T-helper 2 cell (primary cell): ENCODE measurements at places on chromosomes 1 and 21.

DNA sequence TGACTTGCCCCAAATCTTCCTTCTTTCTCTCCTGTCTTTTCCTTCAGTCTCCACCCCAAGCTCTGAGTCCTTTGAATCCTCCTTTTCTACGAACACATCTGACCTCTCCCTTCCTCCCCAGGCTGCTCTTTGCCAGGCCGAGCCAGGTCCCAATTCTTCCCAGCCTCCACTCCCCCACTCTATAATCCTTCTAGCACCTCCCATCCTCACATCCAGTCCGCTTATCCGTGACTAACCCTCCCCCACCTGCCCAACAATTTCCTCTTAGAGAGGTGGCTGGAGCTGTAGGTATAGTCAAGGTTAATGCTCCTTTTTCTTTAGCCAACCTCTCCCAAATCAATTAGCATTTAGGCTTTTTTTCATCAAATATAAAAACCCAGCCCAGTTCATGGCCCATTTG lies 9.5 kb upstream of the HPDL start:
- no peak for DNase-seq

DNA sequence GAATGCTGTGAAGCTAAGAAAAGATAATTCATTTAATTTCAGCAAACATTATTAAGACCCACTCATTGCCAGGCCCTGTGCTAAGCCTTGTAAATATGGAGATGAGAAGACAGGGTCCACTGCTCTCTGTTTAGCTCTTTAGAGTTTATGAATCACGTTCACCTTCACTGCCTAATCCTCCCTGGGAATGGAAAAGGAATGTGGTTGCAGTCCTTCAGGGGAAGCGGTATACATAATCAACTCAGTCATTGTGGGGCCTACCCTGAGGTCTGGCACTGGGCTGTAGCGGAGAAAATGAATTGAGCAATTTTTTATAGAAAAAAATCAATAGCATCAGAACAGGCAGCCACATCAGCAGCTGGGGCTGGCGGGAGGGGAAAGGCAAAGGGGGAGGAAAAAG lies 412.1 kb upstream of the NFIA start:
- no peak for DNase-seq

GRCh38 chr1:41739061-41739955 lies 179.4 kb downstream of the HIVEP3 start:
- peak; percentile 29 for DNase-seq

DNA sequence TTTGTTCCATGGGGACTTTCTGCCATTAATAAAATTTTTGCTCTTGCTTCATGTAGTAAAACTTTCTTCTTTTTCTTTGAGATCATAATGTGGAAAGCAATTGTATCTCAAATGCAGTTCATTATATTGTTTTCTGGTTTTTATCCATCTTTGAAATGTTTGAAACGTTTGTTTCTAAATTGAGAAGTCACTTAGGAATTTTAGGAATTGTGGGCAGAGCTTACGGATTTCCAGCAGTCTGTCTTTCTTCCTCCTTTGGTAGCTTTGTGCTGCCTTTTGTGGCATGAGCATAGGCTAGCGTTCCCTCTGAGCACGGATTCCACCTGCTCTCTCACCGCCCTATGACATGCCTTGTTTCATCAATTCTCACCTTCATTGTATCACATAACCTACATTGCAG lies 2.9 kb upstream of the ST6GALNAC5 start:
- no peak for DNase-seq

GRCh38 chr1:29122682-29123052 lies 1.0 kb downstream of the TMEM200B start:
- DNase-seq: no peak

DNA sequence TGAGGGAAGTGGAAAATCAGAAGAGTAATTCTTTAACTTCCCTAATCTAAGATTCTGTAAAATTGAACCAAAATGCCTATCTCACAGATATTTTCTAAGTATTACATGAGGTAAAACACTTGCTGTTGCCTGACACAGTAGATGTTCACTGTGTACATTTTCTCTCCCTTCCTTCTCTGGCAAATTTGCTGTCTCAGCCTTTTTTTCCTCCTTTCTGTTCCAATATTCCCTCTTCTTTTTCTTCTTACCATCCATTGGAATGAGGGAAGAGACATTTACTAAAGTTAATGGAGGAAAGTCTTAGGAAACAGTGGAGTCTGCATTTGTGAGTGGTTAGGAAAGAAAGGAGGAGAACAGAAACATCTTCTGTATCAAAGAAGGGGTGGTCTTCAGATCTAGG lies 239.9 kb downstream of the ZP4 start:
- no peak for DNase-seq

GRCh38 chr1:117058810-117059209 lies 1.3 kb upstream of the TTF2 start:
- DNase-seq: no peak

- no peak for DNase-seq
These were observed 229.5 kb downstream of the DPYD start for GRCh38 chr1:97691325-97691724.

- DNase-seq: no peak
These were observed 7.3 kb upstream of the FUCA1 start for GRCh38 chr1:23875382-23875781.

DNA sequence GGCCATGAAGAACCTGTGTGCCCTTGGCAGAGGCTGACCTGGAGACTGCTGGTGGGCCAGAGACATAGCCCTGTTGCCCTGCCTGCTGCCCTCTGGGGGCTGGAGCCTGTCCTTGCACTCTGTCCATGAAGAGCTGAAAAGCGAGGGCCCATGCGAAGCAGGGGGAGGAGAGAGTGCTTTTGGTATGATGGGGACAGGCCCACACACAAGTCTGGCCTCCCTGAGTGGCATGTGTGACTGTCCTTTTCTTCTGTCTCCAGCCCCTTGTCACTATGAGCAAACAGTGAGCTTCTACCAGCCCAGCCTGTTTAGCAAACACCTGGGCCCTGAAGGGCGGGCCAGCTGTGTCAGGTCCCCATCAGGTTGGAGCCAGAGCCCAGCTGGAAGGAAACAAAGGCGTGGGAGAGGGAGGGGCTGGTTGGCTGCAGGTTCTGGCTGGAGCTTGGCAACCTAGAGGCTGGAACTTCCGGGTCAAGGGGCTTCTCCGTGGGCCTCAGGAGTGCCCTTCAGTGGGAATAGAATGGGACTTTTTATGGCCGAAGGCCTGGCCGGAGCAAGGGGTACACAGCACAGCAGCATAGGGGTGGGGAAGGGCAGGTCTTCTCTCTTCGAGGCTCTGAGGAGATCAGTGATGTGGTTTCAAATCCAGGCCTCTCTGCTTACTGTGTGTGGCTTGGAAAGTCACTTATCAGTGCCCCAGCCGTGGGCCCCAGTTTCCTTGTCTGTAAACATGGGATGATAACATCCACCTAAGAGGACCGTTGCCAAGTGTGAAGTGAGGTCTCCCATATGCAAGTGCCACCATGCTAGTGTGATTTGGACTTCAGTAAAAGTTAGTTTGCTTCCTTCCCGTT lies 14.3 kb downstream of the QSOX1 start:
- no peak for DNase-seq

DNA sequence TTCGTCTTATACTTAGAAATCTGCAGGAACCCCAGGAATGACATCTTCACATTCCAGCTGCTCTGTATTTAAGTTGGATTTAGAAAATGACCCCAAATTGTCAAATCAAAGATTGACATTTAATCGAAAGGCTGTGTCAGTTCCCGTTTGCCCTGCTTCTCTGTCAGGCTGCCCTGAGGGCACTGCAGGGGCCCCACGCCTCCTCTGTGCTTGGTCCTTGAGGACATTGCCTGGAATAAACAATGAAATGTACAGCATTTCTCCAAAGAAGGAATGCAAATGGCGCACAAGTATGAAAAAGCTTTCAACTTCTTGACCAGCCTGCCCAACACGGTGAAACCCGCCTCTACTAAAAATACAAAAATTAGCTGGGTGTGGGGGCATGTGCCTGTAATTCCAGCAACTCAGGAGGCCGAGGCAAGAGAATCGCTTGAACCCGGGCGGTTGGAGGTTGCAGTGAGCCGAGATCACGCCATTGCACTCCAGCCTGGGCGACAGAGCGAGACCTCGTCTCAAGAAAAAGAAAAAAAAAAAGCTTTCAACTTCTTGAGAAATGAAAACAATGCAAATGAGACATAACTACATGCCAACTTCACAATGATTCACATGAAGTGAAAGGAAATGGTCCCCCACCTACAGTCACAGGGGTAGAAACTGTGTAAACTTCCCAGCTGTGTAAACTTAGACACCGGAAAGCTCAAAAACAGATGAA lies 3.0 kb downstream of the TMPRSS3 start:
- no peak for DNase-seq

DNA sequence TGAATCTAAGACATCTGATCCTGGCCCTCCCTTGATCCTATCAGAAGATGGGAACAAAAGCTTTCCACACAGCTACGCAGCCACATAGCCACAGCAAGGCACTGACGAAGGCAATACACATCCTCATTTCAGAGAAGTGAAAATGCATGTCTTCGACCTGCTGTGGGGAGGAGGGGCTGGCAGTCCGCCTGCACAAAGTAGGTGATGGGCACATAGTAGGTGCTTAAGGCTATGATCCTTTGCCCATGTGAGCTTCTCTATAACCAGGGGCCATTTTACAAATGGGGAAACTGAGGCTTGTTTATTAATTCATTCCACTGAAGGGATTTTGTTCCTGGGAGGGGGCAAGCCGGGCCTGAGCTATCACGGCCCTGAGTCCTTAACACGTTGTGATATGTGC lies 94.2 kb downstream of the PAX7 start:
- DNase-seq: no peak

DNA sequence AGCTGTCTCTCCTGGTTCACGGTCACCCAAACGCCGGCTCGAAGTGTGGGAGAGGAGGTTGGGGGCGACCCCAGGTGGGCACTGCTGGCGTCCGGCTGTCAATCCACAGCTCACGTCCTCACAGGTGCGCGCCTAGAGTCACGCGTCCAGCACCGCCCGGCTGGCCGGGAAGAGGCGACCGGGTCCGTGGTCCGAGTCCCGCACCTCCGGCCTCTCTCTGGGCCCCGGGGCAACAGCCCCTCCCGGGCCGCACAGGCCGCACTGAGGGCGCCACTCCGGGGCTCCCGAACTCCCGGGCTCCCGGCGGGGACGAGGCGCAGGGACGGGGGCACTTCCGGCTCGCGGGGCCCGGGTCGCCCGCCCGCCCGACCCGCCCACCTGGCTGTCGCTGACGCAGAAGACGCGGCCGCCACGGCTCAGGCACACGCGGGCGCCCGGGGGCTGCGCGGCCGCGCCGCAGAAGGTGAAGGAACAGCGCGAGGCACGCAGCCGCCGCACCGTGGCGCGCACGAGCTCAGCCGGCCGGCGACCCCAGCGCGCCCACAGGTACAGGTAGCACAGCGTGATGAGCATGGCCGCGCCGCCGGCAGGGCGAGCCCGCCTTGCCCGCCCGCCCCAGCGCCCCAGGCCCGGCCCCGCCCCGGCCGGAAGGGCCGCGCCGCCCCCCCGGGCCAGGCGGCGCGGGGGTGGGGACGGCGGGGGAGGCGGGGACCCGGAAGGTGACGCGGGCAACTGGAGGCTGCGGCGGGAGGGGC lies at the start of gene HLCS:
TSS of gene HLCS (minus strand) at position 604 of the 755 bp plus-strand sequence. CDS start at position 573, 31 bp downstream.
- peak; percentile 72 for DNase-seq

GRCh38 chr1:212070720-212071302 lies 35.3 kb downstream of the DTL start:
- no peak for DNase-seq

DNA sequence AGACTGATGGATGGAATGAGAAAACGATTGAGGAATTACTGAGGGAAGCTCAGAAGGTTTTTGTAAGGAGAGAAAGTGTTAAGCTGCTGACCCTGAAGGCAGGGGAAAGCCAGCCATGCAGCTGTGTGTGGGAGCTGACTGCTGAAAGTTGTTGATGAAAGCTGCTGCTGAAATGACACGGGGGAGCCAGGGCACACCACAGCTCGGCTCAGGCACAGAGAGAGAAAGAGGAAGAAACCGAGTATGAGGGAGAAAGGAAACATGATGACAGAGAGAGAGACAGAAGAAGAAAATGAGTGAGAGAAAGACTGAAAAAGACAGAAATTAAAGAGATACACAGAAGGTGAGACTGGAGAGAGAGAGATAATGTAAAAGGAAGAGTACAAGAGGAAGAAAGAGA lies 115.5 kb downstream of the LRRC53 start:
- no peak for DNase-seq

GRCh38 chr21:40512590-40512989 lies 334.4 kb downstream of the DSCAM start:
- no peak for DNase-seq

GRCh38 chr21:28636752-28637691 lies 355.7 kb downstream of the LTN1 start:
- DNase-seq: no peak

GRCh38 chr1:31822766-31823165 lies 6.9 kb upstream of the SPOCD1 start:
- no peak for DNase-seq

GRCh38 chr1:55235722-55236121 lies 20.6 kb upstream of the USP24 start:
- DNase-seq: no peak

- DNase-seq: no peak
These were observed 14.8 kb downstream of the FAM163A start for GRCh38 chr1:179757933-179758332.

DNA sequence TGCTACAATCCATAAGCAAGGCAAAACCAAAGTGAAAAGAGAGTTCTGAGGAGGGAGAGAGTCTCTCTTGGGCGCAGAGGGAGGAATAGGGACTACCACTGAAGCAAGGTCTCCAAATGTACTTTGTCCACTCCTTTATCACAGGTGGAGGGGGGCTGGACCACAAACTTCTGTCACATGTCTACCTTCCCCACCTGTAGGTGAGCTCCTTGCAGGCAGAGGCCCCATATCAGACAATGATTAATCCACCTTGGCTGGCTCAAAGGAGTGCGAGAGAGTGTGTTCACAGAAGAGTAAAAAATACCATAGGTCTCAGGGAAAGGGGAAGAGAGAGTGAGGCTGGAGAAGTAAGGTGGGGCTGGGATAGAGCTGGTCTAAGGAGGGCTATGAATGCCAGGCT lies 4.5 kb downstream of the BEND5 start:
- no peak for DNase-seq

DNA sequence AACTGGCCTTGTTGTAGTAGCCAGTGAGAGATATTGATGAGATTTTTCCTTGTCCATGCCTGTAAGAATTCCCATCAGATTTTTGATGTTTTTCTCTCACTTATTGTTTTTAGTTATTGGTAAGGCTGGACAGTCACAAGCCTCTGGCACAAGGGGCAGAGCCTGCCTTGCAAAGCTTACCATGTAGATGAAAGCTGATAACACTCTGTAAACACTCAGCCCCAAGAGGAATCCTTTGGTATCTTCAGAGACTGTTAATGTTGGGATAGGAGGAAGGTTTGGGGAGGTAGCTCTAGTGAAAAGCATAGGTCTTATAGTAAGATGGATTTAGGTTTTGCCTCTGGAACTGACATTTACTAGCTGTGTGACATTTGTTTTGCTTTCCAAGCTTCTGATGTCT lies 37.7 kb downstream of the MARK1 start:
- DNase-seq: no peak

- no peak for DNase-seq
These were observed 233.1 kb upstream of the USP24 start for GRCh38 chr1:55448261-55448660.

GRCh38 chr1:153583976-153584375 lies 18.3 kb upstream of the S100A2 start:
- DNase-seq: no peak

GRCh38 chr1:40974945-40975344 lies 4.6 kb upstream of the CTPS1 start:
- DNase-seq: no peak

GRCh38 chr1:57423656-57424211 lies at the start of gene DAB1:
DAB1 (minus strand) TSS chr1:57424060; CDS start chr1:57291030, 133,030 bp downstream.
- DNase-seq: no peak
